Hematopoietic multipotent progenitor cell treated with erythropoietin and hydrocortisone succinate and interleukin-3 and kit ligand, for 8 days (in vitro differentiated cells): ENCODE measurements at places on chromosomes 3 and 15.

DNA sequence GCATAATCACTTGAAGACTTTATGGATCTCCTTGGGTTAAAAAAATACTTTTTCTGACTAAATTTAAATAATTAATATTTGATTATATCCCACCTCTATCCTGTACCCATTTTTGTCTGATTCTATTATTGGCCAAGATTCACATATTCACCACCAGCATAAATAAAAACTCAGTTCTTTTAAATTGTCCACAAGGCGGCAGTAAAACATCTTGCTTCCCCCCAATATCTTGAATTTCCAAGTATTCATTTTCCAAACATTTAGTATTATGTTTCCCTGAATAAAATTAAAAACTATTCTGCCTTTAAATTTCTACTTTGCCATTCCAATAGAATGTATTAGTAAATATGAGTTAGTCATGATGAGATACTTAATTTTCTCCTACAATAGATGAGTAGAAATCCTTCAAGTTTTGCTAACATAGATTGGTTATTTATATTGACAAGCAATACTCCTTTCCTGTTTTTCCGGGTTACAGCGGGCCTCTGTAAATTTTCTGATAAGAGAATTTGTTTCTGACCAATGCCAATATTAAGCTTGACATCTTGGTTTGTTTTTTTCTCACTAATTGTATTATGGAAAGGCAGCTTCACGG lies 218.7 kb upstream of the MDFIC2 start:
- peak; percentile 33 for DNase-seq

DNA sequence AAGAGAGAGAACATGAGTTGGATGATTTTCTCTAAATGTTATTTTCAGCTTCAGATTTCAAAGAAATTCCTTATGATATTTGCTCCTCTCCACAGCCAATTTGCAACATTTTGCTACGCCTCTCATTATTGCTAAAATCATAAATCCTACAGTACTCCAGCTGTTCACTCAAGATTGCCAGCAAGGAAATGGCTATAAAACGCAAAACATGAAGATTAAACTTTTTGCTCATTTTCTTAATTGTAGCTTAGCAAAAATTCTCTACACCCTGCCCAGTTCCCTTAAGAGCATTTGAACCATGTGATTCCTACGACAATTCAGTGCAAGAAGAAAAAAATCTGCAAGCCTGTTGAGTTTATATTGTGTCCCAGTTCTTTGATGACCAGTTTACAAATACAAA lies 6.8 kb downstream of the CHRNA3 start:
- DNase-seq = no peak

GRCh38 chr15:78131295-78132061 lies at the start of gene CIB2:
Gene CIB2 (minus strand): TSS chr15:78131445. CDS start chr15:78131215, 230 bp downstream.
- DNase-seq = peak; percentile 61

DNA sequence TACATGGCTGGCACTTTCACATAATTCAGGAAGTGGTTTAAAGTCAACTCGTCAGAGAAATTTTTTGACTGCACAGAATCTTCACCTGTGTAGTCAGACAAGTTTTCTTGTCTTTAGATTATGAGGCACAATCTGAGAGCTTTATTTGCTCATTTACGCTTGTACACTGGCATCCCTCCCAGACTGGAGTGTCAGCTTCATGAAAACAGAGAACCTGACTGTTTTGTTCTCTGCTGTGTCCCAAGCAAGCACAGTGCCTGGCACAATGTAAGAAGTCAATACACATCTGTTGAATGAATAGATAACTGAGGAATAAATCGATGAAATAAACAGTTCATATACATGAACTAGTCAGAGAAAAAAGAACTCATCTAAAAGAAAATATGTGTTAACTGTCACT lies 846.1 kb upstream of the CFAP20DC start:
- no peak for DNase-seq

- DNase-seq = peak; percentile 87
Measured at GRCh38 chr3:71583566-71584393, at the start of gene FOXP1. Gene FOXP1 (minus strand): TSS chr3:71583728. CDS start chr3:71198381, 385,347 bp downstream.

DNA sequence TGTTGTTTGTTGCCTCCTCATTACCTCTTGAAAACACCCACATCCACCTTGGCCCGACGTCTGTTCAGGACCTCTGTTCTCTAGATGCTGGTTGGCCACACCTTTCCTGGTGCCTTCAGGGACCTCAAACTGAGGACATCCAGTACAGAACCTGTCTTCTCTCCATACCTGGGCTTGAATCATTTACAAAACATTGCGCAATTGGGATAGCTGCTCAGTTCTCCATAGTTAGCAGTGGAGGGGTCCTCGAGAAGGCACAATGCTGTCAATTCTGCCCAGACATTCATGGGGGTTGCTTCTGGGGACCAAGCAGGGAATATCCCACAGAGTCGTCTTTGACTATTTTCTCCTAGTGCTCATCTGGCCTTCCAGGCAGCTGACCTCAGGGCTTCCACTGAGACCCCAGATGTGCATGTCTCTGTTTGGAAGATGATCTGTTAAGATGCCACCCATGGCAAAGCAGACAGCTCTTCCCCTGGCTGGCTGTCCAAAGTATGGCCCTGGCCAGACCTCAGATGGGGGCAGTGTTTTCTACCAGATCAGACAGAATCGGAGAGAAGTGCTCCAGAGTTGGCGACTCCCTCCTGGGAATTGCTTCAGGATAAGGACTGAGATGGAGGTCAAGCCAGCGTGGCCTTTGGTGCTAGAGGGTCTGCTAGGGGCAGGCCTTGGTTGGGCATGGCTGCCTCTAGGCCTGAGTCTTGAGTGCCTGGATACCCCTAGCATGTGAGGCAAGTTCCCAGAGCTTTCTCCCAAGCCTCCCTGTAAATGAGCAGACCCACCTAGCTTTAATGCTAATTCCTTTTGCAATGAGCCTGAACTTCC lies 46.1 kb downstream of the CHCHD6 start:
- DNase-seq = no peak

DNA sequence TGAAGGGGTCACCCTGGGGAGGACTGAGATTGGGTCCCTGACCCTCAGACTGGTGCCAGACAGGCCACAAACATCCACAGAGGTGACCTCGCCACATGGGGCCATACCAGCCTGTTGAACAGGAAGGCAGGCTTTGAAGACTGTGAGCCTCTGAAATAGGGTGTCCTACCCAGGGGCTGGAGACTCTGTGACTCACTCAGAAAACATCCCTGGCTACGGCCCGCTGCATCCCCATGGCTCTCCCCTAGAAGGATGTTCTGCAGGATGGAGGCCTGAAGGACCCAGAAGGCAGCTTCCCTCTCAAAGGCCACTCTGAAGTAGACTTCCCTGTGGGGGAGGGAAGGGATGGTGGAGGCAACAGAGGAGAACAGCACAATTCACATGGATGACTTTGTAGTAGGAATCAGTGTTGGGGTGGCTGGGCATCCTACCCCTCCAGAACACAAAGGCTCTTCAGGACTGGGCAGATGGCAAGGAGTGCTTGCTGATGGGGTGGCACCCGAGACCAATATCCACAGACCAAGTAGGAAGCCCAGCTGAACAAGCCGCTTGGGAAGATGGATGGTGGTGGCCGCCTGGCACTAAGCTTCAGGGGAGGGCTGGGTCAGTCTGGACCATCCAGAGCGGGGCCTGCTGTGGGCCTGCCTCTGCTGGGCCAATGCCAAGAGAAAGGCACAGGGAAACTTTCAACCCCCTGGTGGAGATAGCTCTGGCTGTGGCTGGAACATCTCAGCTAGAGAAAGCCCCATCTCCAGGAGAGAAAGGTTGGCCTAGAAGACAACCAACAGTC lies 37.6 kb upstream of the DUSP7 start:
- DNase-seq = no peak

GRCh38 chr3:87335931-87336330 lies 59.5 kb upstream of the POU1F1 start:
- DNase-seq = no peak

GRCh38 chr3:114056130-114057010 lies at the start of the genes CCDC191 and QTRT2:
Gene CCDC191 (minus strand): TSS chr3:114056526. CDS start chr3:114056466, 60 bp downstream.
Gene QTRT2 (plus strand): TSS chr3:114056737. CDS start chr3:114065258, 8,521 bp downstream.
- peak; percentile 99 for DNase-seq
